Stimulated activated CD8-positive, alpha-beta memory T cell treated with anti-CD3 and anti-CD28 coated beads, Interleukin-4, amount 100 ng/mL, for 1 hour (primary cell): ENCODE measurements at places on chromosomes 2 and 18.

DNA sequence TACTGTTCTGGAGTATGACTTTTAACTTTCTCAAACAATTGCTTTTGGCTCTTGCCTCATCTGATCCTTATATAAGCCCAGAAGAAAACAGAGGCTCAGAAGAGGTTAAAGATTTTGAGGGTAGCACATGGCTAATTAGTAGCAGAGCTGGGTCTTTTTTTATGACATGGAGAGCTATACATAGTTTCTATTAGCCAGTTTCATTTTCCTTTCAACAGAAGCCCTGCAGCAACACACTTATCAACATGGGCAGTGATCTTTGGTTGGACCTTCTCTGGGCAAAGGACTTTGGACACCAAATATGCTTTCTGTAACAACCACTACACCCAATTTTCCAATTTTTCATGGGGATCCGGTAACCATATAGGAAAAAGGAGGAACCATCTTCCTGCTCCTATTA lies 64.9 kb downstream of the NCKAP5 start:
- no peak for DNase-seq

DNA sequence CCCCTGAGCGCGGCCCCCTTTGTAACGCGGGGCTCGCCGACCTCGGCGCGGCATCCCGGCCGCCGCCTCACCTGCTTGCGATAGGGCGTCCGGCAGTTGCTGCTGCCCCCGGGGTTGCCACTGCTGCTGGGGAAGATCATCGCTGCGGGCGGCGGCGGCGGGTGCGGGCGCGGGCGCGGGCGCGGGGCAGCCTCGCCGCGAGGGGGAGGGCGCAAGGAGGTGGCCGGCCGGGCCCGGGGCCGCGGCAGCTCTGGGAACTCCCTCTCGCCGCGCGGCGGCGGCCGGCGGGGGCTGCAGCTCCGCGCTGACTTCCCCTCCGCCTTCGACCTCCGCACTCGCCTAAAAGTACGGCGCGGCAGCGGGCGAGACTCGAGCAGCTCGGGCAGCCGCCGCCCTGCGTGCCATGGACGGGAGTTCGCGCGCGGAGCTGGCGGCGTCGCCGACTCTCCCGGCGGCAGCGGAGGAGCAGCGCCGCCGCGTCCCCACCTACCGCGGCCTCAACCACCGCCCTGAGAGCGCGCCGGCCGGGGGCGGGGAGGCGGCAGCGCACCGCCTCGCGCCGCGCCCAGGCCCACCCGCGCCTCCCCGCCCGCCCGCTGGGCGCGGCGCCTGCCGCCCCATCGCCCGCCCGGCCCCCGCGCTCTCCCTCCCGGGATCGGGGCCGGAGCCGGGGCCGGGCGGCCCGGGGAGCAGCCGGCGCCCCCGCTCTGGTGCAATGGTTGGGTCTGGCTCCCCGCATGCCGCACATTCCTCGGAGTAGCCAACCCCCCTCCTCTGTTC lies 86.0 kb downstream of the RBMS1 start:
- peak; percentile 16 for DNase-seq

DNA sequence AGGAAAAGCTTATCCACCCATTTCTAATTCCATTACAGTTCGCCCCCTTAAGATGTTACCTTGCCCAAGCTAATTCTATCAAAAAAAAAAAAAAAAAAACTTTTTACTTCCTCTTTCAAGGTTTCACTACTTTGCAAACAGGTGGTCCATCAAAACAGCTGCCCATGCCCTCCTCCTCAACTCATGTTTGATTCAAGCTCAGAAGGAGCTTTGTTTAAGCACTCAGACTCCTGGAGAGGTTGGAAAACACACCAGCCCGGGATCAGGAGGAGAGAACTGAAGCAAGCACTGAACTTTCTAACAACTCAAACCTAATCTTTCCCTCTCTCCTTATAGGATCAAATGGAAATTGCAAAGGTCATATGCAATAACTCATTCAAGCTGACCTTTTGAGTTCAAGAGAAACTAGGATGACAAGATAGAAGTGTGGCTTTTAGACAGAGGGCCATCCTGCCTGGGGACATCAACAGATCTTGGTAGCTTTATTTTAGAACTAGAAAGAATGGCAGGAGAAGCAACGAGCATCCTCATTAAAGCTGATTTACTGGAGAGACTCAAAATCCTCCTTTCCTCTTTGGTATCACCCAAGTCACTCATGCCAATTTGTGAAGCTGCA lies 28.3 kb upstream of the FZD7 start:
- no peak for DNase-seq

GRCh38 chr2:165281387-165281786 lies 42.2 kb downstream of the SCN2A start:
- no peak for DNase-seq

GRCh38 chr18:78133729-78134128 lies 845.9 kb upstream of the SALL3 start:
- DNase-seq: no peak

DNA sequence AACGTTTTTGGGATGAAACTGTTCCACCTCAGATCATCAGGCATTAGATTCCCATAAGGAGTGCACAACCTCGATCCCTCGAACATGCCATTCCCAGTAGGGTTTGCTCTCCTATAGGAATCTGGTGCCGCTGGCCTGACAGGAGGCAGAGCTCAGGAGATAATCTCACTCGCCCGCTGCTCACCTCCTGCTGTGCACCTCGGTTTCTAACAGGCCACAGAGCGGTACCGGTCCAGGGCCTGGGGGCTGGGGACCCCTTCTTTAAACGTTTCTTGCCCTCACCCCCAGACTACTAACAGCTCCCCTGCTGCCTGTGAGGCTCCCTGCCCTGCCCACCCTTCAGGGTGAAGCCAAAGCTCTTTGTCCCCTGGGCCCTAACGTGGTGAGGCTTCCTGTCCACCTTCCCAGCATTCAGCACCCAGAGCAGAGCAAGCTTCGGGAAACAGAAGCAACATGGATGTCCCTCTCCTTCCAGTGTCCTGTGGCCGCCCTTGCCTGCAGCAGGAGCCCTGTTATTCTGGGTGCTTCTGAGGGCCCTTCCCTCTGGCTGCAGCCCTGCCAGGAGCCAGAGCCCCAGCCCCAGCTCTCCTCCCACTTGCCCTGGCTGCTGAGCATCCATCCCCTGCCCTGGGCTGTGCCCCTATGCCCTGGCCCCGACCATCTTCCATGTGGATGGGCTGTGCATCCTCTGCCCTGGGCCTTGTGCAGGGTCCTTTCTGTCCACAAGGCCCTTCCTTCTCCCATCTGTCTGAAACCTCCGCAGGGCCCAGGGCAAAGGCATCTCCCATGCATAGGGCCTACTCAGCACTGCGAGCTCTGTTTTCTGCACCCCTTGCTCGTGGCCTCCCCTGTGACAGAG lies 140.1 kb downstream of the MBP start:
- no peak for DNase-seq

- DNase-seq: no peak
These were observed 8.6 kb upstream of the TMEM214 start for GRCh38 chr2:27024188-27024587.

GRCh38 chr2:241563981-241564595 lies 5.5 kb downstream of the BOK start:
- no peak for DNase-seq

- DNase-seq: no peak
These were observed 617 bp downstream of the FOSL2 start for GRCh38 chr2:28393114-28393836.

- no peak for DNase-seq
These were observed 45.3 kb downstream of the LRPPRC start for GRCh38 chr2:43950383-43951008.

GRCh38 chr2:157085522-157085921 lies 172.0 kb upstream of the GALNT5 start:
- no peak for DNase-seq

GRCh38 chr2:138742441-138743057 lies 37.6 kb downstream of the NXPH2 start:
- no peak for DNase-seq

GRCh38 chr2:101151146-101151858 lies at the start of gene TBC1D8:
TBC1D8 (minus strand) TSS chr2:101151382; CDS start chr2:101151253, 129 bp downstream.
- peak; percentile 17 for DNase-seq

GRCh38 chr18:11674119-11674518 lies 14.9 kb upstream of the GNAL start:
- DNase-seq: no peak

DNA sequence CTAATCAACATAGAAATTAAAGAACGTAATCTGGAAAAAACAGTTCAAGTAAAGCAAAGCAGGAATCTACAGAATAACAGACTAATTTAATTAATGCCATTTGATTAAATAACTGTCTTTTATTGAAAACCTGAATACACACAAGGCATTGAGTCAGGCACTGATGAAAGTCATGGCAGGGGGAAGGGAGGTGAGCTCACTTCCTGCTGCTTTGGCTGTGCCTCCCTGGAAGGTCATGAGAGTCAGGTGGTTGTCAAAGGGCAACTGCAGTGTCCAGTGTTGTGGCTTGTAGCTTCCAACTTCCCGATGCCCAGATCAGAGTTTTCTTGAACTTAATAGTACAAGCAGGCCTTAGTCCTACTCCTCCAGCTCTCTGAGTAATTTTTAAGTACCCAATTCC lies 180.9 kb downstream of the PID1 start:
- DNase-seq: no peak

GRCh38 chr2:189050165-189050712 lies 76.1 kb downstream of the COL3A1 start:
- no peak for DNase-seq

DNA sequence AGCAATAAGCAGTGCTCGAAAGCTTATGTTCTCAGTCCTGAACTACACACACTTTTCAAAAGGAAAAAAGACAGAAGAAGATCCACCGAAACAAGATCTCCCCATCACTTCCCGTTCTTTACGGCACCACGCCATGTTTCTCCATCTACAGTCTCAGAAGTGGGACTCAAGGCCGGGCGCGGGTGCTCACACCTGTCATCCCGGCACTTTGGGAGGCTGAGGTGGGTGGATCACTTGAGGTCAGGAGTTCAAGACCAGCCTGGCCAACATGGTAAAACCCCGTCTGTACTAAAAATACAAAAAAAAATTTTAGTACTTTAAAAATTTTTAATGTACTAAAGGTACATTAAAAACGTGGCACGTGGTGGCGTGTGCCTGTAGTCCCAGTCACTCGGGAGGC lies 31.2 kb downstream of the ZNF516 start:
- DNase-seq: no peak

DNA sequence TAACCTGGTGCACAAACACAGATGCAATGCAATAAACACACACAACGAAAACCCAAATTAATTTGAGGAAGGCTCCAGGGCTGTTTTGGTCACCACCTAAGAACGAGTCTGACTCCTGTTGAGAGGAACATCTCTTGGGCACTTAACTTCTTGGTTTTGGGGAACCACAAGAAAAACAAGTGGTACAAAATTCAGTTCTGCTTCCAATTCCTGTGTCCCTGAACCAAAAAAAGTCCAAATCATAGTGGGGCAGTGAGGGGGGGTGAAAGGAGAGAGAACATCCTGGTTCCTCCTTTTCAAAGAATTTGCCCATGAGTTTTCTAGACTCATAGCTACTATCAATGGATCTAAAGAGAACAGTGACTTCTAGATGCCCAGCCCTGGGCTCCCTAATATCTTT lies 143.6 kb downstream of the COL4A4 start:
- no peak for DNase-seq

- DNase-seq: no peak
These were observed 36.2 kb downstream of the ACOXL start for GRCh38 chr2:110768591-110768990.

GRCh38 chr2:172375251-172375650 lies 52.1 kb upstream of the ITGA6 start:
- DNase-seq: no peak

GRCh38 chr2:70523996-70524965 lies 29.3 kb downstream of the TGFA start:
- peak; percentile 12 for DNase-seq

GRCh38 chr2:38835015-38835601 lies 40.6 kb downstream of the DHX57 start:
- DNase-seq: no peak

GRCh38 chr2:144847347-144848080 lies 327.6 kb upstream of the ZEB2 start:
- no peak for DNase-seq

GRCh38 chr2:222040333-222040732 lies 258.5 kb downstream of the PAX3 start:
- no peak for DNase-seq

- no peak for DNase-seq
These were observed 88.4 kb upstream of the RND3 start for GRCh38 chr2:150575861-150576260.

DNA sequence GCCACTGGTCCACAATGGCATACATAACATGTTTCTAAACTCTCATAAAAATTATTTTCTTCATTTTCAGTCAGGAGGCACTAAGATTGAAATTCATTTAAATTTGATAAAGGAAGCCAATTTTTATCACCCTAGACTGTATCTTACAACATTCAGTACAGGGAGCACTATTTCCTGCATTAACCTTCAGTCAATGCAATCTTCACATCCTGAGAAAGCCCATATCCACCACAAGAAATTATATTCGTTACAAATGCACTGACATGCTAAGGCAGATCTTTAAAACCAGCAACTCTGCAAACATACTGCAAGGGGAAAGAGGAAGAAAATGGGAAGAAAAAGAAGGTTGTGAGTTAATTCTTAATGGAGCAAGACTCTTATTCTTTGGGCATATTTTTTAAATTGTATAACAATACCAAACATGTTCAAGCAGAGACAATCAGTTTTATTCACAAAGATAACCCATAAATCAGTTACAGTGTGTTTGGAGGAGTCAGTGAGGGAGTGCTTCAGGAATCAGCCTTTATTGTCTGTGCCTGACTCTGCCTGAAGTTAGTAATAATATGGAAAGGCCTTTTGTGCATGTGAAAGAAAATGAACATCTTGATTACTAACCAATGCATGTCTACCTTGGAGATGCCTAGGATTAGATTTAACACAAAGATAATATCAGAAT lies 370.1 kb downstream of the FBXO15 start:
- no peak for DNase-seq

DNA sequence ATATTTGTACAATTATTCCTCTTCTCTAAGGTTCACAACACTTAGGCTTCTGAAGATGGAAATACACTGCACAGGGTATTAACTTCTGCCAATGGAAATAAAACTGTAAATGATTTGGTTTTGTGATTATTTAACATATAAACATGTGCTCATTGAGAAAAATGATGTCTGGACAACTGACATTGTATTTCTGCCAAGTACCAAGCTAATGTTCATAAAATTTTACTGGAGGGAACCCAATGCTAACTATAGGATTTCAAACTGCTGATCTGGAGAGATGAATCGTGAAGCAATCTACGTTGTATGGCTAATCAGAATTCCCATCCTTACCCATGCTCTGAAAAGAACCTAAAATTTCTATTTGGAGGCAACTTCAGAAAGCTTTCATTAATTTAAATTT lies 279.7 kb downstream of the NRXN1 start:
- no peak for DNase-seq

DNA sequence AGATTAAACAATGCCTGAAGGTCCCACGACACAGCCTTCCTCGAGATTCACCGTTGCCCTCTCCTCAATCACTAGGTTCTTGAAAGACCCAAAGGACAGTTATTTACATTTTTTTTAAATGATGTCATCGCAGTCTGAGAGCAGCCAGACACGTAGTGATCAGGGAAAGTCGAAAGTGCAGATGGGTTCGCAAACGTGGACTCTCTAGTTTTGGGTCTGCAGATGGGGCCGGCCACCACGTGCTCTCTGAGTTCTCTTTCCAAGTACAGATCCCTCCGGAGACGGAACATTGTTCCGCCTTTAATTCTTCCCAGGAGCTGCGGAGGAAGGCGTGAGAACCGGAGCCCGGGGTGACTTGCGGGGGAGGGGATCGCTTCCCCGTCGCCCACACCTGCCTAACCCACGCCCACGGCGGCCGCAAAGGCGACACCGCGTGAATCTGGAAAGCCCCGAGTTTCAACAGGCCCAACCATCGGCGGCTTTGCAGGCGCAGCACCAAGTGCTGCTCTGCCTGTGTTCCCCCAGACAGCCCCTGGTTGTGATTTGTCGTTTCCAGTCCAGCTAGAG lies 54.3 kb downstream of the PKDCC start:
- DNase-seq: peak; percentile 88

- no peak for DNase-seq
These were observed 131.1 kb upstream of the EPC2 start for GRCh38 chr2:148513427-148513826.
